ENCODE measurements at places on chromosomes 11 and 22.

DNA sequence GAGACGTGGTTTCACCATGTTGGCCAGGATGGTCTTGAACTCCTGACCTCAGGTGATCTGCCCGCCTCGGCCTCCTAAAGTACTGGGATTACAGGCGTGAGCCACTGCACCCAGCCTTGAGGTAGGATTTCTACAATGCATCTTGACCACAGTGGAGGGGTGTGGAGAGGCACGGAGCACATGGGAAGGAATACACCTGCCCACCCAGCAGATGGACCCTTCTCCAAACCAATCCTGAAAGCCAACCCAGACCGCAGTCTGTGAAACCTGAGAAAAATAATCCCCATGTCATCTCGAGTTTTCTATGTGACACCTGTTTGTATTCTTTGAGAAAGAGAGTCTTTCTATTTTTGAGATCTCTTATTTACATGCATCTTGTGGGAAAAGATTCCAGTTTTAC is 32.5 kb downstream of the LGR4 start:
- no peak for DNase-seq

- no peak for DNase-seq
Observed at GRCh38 chr11:93653080-93653479, 8.4 kb upstream of the CEP295 start.

DNA sequence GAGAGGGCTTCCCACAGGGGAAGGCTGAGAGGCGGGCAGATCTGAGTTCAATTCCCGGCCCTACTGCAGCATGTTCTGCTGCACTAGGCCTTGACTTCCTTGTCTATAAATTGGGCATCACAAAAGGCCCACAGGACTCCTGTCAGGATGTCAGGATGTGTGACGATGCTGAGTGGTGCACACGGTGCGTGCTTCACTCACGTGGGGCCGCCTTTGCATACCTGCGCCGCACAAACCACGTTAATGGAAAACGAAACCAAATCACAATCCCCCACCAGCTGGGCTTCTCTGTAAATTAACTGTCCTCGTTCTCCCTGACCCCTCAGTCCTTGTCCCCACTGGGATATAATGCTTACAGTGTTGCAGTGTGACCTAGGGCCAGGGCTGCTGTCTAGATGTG is 32.3 kb upstream of the TSPAN18 start:
- DNase-seq: no peak

- no peak for DNase-seq
Observed at GRCh38 chr11:106218106-106218505, 140.6 kb downstream of the AASDHPPT start.

DNA sequence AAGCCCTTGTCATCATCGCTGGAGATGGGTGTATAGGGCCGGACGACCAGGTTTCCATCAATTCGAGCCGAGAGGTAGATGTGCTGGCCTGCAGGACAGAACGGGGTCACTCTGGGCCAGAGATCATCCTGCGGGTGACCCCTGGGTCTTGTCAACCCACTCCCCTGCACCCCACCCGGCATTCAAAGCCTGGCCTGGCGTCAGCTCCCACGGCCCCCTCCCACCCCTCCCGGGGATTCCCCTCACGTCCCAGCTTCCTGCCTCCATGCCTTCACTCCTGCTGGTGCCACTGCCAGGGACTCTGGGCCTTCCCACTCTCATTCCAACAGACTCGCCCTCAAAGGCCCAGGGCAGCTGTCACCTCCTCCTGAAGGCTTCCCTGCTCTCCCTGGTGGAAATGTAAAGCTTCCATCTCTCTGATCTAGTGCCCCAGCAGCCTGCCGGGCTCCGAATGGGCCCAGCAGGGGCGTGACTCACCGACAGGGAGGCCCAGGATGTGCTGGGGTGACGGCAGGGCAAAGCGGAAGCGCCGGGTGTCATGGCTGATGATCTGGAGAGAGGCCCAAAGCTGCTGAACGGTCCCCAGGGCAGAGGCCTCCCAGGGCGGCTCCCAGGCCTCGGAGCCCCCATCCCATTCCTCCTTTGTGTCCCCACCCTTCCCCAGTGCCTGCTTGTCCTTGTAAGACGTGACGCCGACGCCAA is 9.3 kb downstream of the ATP5MGL start:
- no peak for DNase-seq

DNA sequence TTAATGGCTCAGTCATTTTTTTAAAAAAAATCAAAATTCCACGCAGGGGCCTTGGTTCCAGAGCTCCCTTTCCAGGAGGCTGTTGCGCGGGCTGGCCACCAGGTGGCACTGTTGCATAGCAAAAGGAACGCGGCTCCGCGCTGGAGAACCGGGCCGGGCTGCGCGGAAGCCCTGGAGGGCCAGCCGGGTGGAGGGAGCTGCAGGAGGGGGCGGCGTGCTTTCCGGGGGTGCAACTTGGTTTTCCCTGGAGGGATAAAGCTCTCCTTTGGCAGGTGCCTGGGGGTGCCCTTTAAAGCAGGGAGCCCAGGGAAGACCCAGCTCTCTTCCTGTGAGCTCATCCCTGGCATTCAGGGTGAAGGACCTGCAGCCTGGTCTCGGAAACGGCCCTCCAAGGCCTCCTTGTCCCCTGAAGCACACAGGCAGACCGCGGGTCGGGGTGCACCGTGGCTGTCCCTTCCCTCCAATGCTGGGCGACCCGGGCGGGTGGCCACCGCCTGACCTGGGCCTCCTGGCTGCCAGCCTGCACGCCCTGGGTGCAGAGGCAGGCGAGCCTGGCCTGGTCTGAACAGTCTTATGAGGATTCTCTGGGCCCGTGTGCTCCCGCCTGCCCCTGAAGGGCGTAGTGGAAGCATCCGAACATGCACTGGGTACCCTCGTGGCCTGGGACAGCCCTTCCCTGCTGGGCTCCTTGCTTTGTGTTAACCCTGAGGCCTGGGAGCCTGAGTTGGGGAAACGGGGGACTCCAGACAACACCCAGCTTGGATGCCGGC is 23.4 kb downstream of the KRTAP5-5 start:
- no peak for DNase-seq

All from iPS DF 19.7 (cell line).